Keratinocyte (primary cell): ENCODE measurements at places on chromosomes 2 and 18. TPM values are rescaled to one million over a fixed set of nuclear protein-coding genes. Genes with fewer than 3 reads are reported as not detected.

Gene INHBB
- 0.01 to 0.02 TPM in 2 of 3 replicates, not detected in the other for polyA plus RNA-seq

DNA sequence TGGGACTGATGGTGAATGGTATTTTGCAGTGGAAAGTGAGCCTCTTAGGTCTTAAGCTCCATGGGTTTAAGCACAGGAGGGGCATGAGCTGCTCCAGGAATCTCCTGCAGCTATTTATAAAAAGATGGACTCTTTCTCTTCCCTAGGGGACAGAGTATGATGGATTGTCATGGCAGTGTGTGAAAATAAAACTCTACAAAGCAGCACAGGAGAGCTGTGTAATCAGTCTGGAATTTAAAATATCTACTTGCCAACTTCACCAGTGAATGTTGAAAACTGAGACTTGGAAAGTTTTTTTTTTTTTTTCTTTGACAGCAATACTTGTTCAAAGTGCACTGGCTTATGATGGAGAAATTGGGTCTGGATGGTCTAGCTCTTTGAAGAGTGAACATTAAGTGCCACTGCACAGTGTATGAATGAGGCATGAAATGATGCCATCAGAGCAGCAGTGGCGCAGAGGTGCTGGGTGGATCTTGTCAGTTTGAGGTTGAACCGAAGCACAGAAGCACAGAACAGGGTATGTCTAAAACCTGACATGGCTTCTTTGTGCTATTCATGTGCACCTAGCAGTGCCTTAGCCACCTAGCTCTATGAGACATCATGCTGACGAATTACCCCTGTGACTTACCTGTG, 245.4 kb downstream of the PTPRM start:
- DNase-seq: no peak

DNA sequence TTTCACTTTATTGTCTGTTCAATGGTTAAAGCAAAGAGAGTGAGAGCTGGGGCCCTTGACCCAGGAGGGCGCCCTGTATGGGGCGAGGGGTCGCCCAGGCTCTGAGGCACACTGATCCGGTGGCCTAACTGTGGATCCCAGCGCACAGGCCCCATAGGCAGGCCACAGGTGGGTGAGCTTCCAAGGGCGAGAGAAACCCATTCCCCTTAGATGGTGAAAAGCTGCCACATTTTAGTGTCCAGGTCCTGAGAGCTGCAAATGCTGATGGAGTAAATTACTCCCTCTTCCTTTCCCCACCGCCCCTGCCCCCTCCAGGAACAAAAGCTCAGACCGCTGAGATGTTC, 5.9 kb upstream of the DLX2 start:
- no peak for DNase-seq

DNA sequence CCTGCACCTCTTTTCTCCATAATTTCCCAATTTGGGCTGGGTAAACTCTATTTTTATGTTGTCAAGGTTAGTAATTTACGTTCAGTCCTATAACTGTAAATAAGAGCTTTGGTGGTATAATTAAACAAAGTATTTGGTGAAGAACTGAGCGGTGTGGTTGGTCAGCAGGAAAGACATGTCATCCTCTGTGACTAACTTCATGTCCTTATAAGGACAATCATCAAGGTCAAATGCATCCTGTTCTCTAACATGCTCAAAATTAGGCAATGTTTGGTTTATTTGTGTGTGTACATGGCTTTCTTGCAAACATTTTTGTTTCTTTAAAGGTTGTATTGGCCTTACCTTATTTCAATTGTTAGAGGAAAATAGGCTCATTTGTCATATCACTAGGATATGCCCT, 121.5 kb upstream of the NABP1 start:
- DNase-seq: no peak

DNA sequence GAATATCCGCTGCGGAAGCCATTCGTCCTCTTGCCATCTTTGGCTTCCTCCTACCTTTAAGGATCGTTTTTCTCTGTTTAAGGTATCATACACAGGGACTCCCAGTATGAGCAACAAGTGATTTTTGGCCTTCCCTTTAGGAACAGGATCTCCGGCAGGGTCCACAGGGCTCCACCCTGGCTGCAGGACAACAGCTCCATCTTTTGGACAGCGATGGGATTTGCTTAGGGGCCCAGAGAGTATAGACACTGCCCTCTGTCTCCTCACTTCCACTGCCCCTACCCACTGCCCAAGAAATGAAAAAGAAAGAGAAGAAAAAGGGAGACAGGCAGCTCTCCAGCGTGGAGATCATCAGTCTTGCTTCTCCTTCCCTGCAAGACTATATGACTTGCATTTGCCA, 224.5 kb downstream of the UXS1 start:
- DNase-seq: no peak

DNA sequence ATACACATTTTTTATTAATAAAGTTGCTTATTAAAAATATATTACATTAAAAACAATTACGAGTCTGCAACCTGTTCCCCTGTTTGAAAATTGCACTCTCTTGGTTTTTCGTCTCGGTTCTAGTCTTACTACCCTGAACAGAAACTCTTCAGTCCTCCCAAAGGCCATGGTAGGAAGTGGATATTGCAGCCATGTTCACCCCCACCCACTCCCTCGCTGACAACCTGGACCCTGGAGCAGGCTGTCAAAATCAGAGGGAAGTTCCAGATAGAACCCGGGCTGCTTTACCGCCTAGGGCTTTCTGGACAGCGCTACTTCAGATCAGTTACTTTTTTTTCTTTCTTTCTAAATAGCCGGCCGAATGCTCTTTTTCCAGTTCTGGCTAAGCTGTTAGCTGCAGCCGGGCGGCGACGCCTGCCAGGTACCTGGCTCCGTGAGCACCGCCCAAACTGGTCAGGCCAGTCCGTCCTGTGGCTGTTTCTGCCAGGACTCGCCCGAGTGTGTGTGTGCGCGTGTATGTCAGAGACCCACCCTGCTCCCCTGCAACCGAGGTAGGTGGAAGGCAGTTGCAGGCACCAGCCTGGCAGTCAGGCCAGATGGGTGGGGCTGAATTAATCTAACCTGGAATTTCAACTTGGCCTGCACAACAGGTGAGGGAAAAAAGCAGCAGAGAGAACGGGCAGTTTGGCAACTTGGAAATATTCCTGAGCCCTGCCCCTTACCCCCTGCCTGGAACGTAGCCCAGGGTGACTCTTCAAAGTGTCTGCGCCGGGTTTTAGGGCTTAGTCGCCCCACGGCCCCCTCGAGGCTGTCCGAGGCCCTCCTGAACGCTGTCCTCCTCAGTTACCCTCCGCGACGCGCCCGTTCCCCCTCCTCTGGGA, 1.1 kb upstream of the TET3 start:
- DNase-seq: peak; percentile 94

GRCh38 chr18:47953471-47953931, 23.0 kb upstream of the SMAD2 start:
- no peak for DNase-seq

DNA sequence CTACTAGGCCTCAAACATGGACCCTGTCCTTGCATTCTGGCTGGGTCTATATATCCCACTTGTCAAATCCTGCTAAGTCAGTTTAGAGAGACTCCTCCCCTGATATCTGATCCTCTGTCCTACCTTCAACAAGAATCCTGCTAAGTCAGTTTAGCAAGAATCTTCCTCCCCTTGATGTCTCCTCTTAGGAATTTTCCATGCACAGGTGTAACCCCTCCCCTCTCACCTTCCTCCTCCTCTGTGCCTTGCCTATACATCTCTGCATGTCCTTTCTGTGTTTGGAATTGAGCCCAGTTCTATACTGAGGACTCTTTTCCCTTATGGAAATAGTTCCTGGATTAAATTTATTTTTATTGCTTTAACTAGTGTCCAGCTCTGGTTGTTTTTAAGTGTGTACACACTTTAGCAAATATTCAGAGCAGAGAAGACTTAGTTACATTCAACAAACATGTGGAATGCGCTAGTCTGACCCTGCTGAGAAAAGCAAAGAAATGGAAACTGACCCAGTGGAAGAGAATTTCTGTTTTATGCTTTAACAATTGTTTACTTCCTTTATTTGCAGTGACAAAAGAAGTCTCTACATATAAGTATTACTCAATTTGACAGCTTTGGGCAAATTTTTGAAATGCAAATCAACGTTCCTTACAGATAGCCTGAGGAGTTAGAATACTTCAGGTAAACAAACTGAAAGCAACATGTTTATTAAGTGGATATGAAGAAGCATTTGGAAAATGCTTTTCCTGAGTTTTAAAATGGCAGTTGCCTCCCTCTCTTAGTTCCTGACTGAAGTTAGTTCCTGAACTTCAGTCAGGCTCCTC, 80.6 kb downstream of the RIT2 start:
- DNase-seq: no peak
